ENCODE measurements at places on chromosomes 2 and 18.

DNA sequence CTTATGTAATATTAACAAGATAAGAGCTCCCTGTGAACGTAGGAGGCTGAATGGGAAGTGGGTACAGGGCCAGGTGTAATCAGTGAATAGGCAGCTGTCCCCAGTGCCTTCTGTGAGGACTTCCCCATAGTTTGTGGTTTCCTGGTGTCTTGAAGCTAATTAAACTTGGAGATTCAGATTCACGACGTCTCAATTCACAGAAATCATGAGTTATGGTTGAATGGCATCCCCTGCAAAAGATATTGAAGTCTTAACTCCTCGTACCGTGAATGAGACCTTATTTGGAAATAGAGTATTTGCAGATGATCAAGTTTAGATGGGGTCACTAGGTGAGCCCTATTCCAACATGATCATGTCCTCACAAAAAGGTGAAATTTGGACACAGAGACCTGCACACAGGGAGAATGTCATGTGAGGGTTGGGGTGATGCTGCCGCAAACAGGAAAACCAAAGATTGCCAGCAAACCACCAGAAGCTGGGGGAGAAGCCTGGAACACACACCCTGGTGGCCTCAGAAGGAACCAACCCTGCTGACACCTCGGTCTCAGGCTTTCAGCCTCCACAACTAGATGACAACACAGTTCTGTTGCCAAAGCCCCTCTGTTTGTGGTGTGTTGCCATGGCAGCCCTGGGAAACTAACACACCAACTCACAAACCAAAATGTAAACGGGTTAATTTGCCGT, 13.2 kb downstream of the ARL4C start:
- DNase-seq, result no peak

GRCh38 chr2:224885836-224886547, 156.3 kb downstream of the DOCK10 start:
- no peak for DNase-seq

DNA sequence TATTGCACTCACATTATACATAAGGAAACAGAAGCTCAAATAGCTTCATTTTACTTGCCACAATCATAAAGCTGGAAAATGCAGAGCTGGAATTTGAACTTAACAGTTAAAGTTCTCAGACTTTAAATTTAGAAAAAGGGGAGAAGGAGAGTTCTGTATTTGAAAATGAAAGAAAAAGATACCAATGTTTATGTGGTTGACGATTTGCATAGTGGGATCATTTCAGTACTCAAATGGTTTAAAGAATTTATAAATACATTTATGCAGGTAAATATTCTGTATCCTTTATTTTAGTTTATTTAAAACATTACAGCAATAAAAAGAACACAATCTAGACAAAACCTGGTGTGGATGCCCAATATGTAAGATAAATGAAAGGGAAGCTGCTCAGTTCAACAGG, 25.5 kb upstream of the STAT4 start:
- no peak for DNase-seq

GRCh38 chr2:25506226-25506625, 164.5 kb upstream of the DNMT3A start:
- DNase-seq, result no peak

GRCh38 chr2:9808334-9809063, 34.8 kb upstream of the TAF1B start:
- DNase-seq, result no peak

- DNase-seq, result no peak
These were observed 63.1 kb downstream of the TSN start for GRCh38 chr2:121818546-121818945.

DNA sequence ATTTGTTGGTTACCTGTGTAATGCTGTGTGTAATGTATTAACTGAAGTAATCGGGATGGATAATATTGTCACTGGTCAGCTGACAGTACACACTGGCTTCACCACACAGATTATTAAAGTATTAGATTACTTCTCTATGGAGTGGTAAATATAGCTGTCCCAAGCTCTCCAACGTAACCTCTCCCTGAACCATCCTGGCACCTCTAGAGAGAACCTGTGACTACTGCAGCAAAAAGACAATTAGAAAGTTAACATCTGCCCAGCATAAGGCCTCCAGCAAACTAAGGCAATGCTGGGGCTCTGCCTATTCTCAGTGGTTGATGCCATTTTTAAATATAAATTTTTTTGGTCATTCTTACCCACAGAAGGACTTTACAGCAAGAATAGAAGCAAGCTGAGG, 351.3 kb downstream of the GPD2 start:
- DNase-seq, result no peak

- DNase-seq, result no peak
These were observed 6.3 kb downstream of the DNPEP start for GRCh38 chr2:219381448-219381847.

DNA sequence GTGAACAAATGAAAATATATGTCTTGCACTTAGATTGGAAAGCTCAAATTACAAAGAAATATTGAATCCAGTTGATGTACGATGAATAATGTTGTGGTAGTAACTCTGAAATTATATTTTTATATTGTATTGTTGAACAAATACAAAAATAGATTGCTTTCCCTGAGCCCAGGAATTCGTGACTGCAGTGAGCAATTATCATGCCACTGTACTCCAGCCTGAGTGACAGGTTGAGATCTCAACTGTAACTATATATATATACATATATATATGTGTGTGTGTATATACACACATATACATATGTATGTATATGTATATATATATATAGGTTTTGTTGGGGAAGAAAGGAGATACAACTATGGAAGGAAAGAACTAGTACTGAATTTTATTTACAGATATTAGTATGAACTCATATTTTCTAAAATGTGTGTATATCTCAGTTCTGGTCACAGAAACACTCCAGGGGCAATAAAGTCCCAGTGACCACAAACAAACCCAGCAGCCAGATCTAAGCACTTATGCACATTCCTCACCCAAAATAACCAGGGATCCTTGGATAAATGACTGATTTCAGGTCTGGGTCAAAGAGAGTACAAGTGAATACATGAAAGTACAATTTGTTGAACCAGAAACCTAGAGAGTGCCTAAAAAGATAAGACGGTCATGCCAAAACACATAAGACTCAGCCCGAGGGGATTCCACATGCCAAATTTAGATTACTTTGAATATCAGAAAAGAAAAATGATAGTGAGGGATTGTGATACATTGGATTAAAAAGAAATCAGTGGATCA, 146.3 kb downstream of the TMX3 start:
- DNase-seq, result no peak

GRCh38 chr2:29744976-29745375, 176.4 kb downstream of the ALK start:
- DNase-seq, result no peak

DNA sequence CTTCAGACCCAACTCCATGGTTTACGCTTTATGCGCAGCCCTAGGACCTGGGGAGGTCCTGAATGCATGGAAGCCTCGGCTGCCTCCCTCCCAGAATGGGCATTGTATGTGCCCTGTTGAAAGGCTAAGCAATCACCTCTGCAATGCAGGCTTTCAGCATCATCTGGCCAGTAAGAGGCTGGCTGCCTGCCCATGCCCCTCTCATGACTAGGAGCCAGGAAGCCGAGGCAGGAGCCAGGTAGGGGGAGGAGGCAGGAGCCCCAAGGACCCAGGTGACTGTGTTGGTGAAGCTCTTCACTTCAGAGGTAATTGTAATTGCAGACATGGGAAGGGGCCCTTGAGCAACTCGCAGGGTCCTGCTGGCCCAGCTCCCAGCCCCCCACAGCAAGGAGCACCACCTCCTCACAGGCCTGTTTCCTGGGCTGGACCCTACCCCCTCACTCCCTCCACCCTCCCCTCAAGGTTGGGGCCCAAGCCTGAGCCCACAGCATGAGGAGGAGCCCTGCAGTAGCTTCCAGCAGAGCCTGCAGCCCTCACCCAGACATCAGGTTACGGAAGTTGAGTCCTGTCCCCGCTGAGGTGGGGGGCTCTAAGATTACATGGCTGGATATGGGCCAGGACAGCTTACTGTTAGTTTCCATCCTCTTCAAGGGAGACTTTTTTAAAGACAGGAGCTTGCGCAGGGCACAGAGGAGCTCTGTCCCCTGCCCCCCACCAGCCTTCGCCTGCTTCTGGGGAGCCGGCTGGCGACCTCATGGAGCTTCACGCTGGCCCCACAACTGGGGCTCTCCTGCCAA, 21.9 kb downstream of the CRACDL start:
- DNase-seq, result no peak

GRCh38 chr2:68280348-68280747, 28.0 kb upstream of the PPP3R1 start:
- no peak for DNase-seq

GRCh38 chr2:202249521-202250253, 11.3 kb upstream of the SUMO1 start:
- DNase-seq, result no peak

- DNase-seq, result no peak
These were observed 36.6 kb upstream of the AAK1 start for GRCh38 chr2:69680001-69680675.

- no peak for DNase-seq
These were observed 174.2 kb downstream of the TMEM247 start for GRCh38 chr2:46653539-46653938.

DNA sequence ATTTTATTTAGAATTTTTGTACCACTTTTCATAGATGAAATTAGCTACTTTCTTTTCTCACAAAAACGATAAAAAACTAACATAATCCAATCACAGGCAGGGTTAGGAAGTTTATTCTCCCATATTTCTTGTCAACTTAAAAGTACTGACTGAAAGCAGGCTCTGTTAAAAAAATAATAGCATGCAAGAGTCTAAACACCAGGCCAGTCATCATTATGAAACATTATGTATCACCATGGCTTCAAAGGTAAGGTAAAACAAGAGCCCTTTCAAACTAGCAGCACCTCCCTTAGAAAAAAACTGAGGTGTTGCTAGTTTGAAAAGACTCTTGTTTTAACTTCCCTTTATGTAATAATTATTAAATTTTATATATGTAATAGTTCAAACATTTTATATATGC, 848.0 kb downstream of the RNF144A start:
- no peak for DNase-seq

DNA sequence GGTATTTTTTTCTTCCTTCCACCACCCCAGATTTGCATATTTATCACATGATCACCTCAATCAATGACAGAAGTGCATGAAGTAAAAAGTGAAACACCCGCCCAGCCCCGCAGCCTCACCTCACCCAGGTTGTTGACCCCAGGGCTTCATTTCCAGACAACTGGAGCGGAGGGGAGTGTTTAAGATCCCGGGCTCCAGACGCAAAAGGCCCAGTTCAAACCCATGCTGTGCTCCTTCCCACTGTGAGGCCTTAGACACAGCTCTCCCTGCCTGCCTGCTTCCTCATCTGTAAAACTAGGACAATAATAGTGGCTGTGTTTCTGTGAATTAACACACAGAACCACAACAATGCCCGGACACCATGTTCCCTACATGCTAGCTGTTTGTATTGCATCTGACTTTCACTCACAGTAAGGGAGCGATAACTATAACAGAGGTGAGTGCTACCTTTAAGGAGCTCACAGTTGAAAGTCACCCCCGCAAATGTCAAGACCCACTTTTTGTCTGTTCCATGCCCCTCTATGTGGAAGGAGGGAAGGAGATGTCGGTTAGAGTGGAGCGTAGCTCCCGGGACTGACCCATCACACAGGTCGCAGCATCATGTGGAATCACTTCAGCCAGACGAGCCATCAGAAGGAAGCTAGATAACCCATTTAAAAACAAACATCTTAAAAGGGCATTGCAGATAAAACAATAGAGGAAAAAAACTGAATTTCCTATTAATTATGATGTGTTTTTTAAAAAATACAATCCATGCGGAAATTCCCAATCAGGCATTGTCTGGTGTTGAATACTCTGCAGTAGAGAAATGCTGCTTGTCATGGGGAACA, 77.5 kb upstream of the DAPL1 start:
- no peak for DNase-seq

DNA sequence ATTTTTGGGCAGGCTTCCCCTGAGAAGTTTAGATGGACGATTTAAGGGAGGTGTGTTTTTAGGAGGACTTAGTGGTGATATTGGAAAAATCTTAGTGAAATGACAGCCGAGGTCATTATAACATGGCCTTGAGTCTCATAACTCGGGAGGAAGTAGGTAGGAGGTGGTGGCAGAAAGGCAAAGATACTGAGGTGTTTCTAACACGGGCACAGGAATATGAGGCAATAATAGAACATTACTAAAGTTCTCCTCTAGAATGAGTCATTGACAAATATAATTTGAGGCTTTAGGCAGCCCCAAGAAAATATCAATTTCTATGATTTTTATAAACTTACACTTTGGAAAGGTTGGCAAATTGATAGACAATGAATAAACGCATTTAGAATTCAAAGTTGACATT, 146.1 kb upstream of the ZEB2 start:
- DNase-seq, result no peak

DNA sequence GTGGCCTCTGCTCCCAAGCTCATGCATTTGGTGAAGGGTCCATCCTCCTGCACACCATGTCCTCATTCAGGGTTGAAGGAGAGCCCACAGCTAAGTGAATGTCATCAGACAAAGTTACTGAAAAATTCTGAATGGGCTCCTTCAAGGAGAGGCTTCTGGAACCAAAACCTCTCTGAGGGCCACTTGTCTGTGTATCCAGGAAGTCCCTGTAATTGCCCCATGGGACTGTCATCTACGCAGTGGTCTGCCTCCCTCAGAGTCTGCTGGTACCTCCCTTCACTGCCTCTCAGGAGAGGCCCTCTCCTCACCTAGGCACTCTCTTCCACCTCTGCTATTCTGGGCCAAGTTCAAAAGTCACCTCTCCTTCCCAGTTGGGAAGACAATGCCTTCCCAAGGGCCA, 68.0 kb downstream of the SLC4A5 start:
- DNase-seq, result no peak

DNA sequence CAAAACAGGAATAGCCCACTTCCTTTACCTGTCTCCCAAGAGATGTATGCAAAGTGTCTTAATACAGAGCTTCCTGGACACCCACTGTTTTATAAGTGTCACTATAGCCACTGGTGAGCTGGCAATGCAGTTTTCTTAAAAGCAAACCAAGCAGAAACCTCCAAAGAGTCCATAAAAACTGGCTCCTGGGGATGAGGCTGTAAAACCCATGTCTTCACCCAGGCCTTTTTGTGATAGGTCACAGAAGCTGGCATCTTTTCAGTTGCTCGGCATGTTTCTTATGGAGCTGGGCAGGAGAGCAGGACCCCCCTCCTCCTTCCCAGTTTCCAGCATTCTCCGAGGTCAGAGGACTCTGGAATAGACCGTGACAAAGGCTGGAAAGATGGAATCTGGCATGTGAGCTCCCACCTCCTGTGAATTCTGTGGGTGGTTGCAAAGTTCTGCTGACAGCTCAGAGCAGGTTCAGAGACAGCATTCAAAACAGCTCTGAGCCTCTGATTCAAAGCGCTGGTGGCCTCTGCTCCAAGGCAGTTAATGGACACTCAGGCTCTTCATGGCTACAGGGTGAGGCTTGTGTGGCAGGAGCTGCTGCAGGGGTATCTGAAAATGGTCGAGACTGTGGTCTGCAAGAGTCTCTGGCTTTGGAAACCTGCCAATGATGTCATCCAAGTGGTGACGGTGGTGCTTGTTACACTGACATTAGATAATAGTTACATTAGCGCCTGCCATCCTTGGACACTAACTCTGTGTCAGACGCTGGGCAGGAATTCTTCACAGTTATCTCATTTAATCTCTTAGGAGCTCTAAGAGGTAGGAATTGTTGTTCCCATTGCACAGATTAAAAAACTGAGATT, 283.4 kb downstream of the CLIP4 start:
- no peak for DNase-seq

Measured in cerebellar nuclear complex (tissue), 1 donor.